ENCODE measurements at places on chromosomes 11 and 22. TPM values are rescaled to one million over a fixed set of nuclear protein-coding genes. Genes with fewer than 3 reads are reported as not detected.

DNA sequence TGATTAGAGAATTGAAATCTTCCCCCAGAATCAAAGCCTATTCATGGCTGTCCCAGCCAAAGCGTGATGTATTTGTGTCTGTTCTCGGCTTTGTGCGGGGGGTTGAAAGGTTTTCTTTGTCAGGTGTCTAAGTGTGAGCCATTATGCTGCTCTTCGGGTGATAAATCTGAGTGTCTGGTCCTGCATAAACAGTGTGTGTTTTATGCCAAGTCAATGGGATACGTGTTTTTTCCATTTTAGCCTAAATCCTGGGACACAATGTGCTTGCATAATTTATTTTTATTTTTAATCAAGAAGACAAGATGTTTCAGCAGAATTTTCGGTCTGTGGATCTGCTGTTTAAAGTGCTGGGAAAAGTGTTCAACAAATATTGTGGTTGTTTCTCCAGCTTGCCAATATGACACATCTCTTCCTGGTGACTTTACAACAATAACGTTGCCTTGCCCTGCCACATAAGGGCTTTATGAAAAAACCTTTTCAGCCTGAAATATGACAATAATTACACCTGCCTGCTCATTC is 267.8 kb downstream of the TBC1D22A start:
- H3K36me3 ChIP-seq: no peaks in the 10 kb centered on the region
- no peak overlapping the region for H3K4me3 ChIP-seq
- DNase-seq: no peak
- no peaks in the 10 kb centered on the region for H3K27me3 ChIP-seq
- no peaks in the 10 kb centered on the region for H3K4me1 ChIP-seq

Gene PGA5
- total RNA-seq: 1.2 TPM

DNA sequence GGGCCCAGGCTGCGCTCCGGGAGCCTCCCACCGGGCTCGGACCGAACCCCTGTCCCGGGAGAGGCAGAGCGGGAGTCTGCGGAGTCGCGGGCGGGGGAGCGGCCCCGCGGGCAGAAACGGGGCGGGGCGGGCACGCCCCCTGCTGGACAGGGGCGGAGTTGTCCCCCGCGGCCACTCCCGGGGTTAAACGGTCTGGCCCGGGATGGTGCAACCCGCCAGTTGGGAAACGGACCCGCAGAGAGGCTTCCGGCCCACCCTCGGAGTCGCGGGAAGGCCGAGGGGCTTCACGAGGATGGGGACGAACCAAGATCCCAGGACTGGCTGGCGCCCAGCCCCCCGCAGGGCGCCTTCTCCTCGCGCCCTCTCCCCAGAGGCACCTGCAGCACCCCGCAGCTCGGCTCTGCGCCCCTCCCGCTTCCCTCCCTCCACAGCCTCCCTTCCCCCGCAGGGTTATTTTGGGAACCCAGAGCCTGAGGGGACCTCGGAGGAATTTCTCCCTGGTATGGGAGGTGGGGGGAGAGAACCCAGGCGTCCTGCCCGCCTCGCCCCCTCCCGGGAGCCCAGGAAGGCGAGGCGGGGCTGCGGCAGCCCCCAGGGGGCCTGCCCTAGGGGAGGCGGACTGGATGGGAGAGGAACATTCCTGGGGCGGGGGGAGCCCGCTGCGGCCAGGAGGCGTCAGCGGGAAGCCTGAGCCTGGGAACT is 902 bp downstream of the RASGRP2 start:
- peak; percentile 87 for DNase-seq
- H3K27ac ChIP-seq: peak overlapping the region; percentile 83
- H3K36me3 ChIP-seq: peaks cover 9% of the 10 kb centered on the region

GRCh38 chr11:76955459-76956114 is 78.6 kb upstream of the B3GNT6 start:
- no peak overlapping the region for H3K4me3 ChIP-seq
- H3K27ac ChIP-seq: no peak overlapping the region
- H3K27me3 ChIP-seq: no peaks in the 10 kb centered on the region

DNA sequence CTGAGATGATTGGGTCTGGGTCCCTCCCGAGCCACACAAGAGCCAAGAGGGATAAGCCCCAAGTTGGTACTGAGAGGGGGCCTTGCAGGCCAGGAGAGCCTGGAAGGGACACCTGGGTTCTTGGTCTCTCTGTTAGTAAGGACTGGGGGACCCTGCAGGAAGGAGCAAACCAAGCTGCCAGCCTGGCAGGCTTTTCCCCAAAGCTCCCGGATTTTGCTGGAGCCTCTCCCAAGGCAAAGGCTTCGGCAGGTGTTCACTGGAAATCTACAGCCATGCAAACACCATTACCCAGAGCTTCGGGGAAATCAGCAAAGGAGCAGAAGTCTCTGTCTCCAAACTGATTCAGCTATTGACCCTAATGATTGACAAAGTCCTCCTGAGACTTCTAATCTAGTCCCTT is 527.9 kb downstream of the BUD13 start:
- DNase-seq: no peak
- H3K27ac ChIP-seq: no peak overlapping the region
- no peaks in the 10 kb centered on the region for H3K4me1 ChIP-seq
- no peak overlapping the region for H3K4me3 ChIP-seq
- H3K27me3 ChIP-seq: no peaks in the 10 kb centered on the region

Gene ACRV1
- total RNA-seq: not detected

- H3K4me1 ChIP-seq: no peaks in the 10 kb centered on the region
- H3K27me3 ChIP-seq: no peaks in the 10 kb centered on the region
- DNase-seq: no peak
- no peak overlapping the region for H3K4me3 ChIP-seq
- H3K36me3 ChIP-seq: no peaks in the 10 kb centered on the region
- no peak overlapping the region for H3K27ac ChIP-seq
These were observed 98.3 kb downstream of the ARHGAP42 start for GRCh38 chr11:100785148-100785983.

Gene EIF3F
- 244 TPM for total RNA-seq

DNA sequence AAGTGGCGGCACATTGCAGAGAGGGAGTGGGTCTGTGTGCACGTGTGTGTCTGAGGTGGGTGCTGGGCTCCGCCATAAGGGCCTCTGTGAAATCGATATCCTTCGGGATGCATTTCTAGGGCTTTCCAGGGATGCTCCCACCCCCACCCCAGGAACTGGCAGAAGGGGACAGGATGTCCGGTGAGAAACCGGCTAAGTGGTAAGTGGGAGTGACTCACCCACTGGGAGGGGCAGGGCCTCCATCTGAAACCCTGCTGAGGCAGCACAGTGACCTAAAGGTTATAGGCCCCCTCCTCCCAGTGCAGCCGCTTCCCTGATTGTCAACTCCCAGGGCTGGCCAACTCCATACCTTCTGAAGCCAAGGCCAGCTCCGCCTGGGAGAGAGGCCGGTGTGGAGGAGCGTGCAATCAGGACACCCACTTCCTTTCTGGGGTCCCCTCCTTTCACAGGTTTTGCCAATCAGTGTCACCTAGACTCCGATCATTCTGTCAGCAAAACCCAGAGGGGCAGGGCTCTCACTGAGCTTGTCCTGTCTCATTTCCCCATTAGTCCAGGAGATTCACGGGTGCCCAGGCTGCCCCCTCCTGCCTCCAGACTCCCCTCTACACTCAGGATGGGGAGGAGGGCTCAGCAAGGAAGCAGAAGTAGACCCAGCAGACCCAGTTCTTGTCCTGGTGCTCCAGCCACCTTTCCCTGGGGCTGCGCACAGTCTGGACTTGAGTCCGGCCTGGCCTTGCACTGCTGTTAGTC is 44.5 kb downstream of the NECTIN1 start:
- no peak overlapping the region for H3K4me3 ChIP-seq
- no peak overlapping the region for H3K27ac ChIP-seq
- no peak for DNase-seq
- no peaks in the 10 kb centered on the region for H3K36me3 ChIP-seq
- no peaks in the 10 kb centered on the region for H3K27me3 ChIP-seq
- peaks cover 38% of the 10 kb centered on the region for H3K4me1 ChIP-seq

- H3K36me3 ChIP-seq: no peaks in the 10 kb centered on the region
- H3K4me1 ChIP-seq: no peaks in the 10 kb centered on the region
- no peak overlapping the region for H3K4me3 ChIP-seq
- DNase-seq: no peak
- no peak overlapping the region for H3K27ac ChIP-seq
These were observed 330.9 kb downstream of the CNTN5 start for GRCh38 chr11:99351624-99352023.

- H3K27ac ChIP-seq: no peak overlapping the region
- no peaks in the 10 kb centered on the region for H3K36me3 ChIP-seq
- no peak for DNase-seq
- no peaks in the 10 kb centered on the region for H3K4me1 ChIP-seq
- no peak overlapping the region for H3K4me3 ChIP-seq
- no peaks in the 10 kb centered on the region for H3K27me3 ChIP-seq
These were observed 1213.3 kb upstream of the RAG2 start for GRCh38 chr11:37811349-37811748.

Gene DDI1
- total RNA-seq: not detected

DNA sequence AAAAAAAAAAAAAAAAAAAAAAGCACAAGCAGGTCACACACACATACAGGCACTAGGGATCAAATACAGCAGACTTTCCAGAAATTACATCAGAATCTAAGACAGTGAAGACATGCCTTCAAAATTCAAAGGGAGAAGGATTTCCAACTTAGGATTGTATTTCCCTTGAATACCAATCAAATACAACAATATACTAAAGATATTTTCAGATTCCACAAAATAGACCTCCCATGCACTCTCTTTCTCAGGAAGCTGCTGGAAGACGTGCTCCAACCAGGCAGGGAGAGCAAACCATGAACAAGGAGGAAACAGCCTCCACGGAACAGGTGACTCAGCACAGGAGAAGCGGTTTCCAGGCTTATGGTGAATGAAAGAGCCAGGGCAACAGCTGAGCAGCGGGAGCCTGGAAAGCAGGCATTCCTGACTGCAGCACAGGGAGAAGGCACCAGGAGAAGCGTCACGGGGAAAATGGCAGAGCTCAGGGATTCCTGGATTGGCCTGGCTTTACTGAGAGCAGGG is 32.0 kb downstream of the TMEM184B start:
- DNase-seq: no peak
- peaks cover 52% of the 10 kb centered on the region for H3K4me1 ChIP-seq
- no peak overlapping the region for H3K4me3 ChIP-seq
- H3K36me3 ChIP-seq: peaks cover 4% of the 10 kb centered on the region

GRCh38 chr11:120091121-120091520 is 46.8 kb downstream of the TRIM29 start:
- H3K27ac ChIP-seq: no peak overlapping the region
- DNase-seq: no peak
- no peaks in the 10 kb centered on the region for H3K4me1 ChIP-seq
- no peaks in the 10 kb centered on the region for H3K36me3 ChIP-seq
- H3K27me3 ChIP-seq: no peaks in the 10 kb centered on the region

GRCh38 chr11:125451400-125452124 is 44.5 kb downstream of the FEZ1 start:
- H3K4me1 ChIP-seq: peaks cover 18% of the 10 kb centered on the region
- H3K36me3 ChIP-seq: peaks cover 4% of the 10 kb centered on the region
- H3K4me3 ChIP-seq: no peak overlapping the region
- H3K27me3 ChIP-seq: no peaks in the 10 kb centered on the region
- H3K27ac ChIP-seq: peak overlapping the region; percentile 53
- no peak for DNase-seq

- no peak for DNase-seq
- no peaks in the 10 kb centered on the region for H3K27me3 ChIP-seq
- H3K4me3 ChIP-seq: peak overlapping the region; percentile 80
- peaks cover 18% of the 10 kb centered on the region for H3K4me1 ChIP-seq
- H3K27ac ChIP-seq: no peak overlapping the region
These were observed 1.4 kb downstream of the PRR5 start for GRCh38 chr22:44703255-44703870.

- H3K27ac ChIP-seq: peak overlapping the region; percentile 91
- peaks cover 23% of the 10 kb centered on the region for H3K4me1 ChIP-seq
- no peak overlapping the region for H3K4me3 ChIP-seq
- peak; percentile 43 for DNase-seq
- no peaks in the 10 kb centered on the region for H3K27me3 ChIP-seq
These were observed 12.1 kb downstream of the GNB1L start for GRCh38 chr22:19842393-19843106.

Gene LARGE2
- total RNA-seq: 4.9 TPM

GRCh38 chr11:117931971-117932370 is 2.8 kb upstream of the TMPRSS13 start:
- peaks cover 19% of the 10 kb centered on the region for H3K4me1 ChIP-seq
- no peak for DNase-seq
- H3K36me3 ChIP-seq: no peaks in the 10 kb centered on the region
- H3K27ac ChIP-seq: no peak overlapping the region
- H3K4me3 ChIP-seq: no peak overlapping the region
- no peaks in the 10 kb centered on the region for H3K27me3 ChIP-seq

GRCh38 chr11:32817181-32817851 is 12.4 kb upstream of the PRRG4 start:
- no peaks in the 10 kb centered on the region for H3K36me3 ChIP-seq
- no peak for DNase-seq
- no peak overlapping the region for H3K4me3 ChIP-seq
- H3K27ac ChIP-seq: no peak overlapping the region
- no peaks in the 10 kb centered on the region for H3K27me3 ChIP-seq

GRCh38 chr11:64794526-64794925 is 8.5 kb downstream of the MAP4K2 start:
- H3K4me1 ChIP-seq: no peaks in the 10 kb centered on the region
- no peak overlapping the region for H3K4me3 ChIP-seq
- H3K27ac ChIP-seq: peak overlapping the region; percentile 65
- no peak for DNase-seq
- H3K27me3 ChIP-seq: no peaks in the 10 kb centered on the region
- peaks cover 67% of the 10 kb centered on the region for H3K36me3 ChIP-seq

- H3K27ac ChIP-seq: no peak overlapping the region
- peak; percentile 79 for DNase-seq
- H3K4me1 ChIP-seq: peaks cover 3% of the 10 kb centered on the region
- peaks cover 36% of the 10 kb centered on the region for H3K36me3 ChIP-seq
These were observed 14.3 kb downstream of the DHCR7 start for GRCh38 chr11:71433648-71434450.

GRCh38 chr11:71430166-71430565 is 18.0 kb downstream of the DHCR7 start:
- DNase-seq: no peak
- H3K27me3 ChIP-seq: no peaks in the 10 kb centered on the region
- H3K4me3 ChIP-seq: no peak overlapping the region
- peaks cover 2% of the 10 kb centered on the region for H3K36me3 ChIP-seq
- H3K4me1 ChIP-seq: peaks cover 6% of the 10 kb centered on the region
- H3K27ac ChIP-seq: no peak overlapping the region

- H3K4me1 ChIP-seq: no peaks in the 10 kb centered on the region
- no peak overlapping the region for H3K4me3 ChIP-seq
- H3K36me3 ChIP-seq: no peaks in the 10 kb centered on the region
These were observed 217.1 kb upstream of the PLET1 start for GRCh38 chr11:112477581-112478317.

Gene KCNJ1
- total RNA-seq: not detected

DNA sequence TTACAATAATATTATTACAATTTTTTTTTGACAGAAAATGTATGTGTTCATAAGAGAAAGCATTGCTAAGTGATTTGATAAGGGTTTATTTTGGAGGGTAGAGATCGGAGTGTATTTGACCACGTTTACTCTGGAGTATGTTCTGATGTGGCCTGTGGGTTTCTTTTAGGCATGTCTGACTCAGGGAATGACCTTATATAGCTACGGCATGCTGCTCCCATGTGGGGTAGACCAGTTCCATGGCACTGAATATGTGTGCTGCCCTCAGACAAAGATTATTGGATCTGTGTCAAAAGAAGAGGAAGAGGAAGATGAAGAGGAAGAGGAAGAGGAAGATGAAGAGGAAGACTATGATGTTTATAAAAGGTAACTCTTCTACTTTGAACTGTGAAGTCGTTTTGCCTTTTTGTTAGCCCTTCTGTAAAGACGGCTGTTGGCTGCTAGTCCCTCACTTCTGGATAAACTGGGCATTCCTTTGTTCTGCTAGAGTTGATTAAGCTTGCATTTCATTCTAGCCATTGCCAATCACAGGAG is 38.1 kb upstream of the ST14 start:
- no peak for DNase-seq
- H3K36me3 ChIP-seq: no peaks in the 10 kb centered on the region
- H3K4me3 ChIP-seq: no peak overlapping the region
- H3K27me3 ChIP-seq: no peaks in the 10 kb centered on the region
- H3K4me1 ChIP-seq: peaks cover 54% of the 10 kb centered on the region
- H3K27ac ChIP-seq: peak overlapping the region; percentile 80

Gene GRAP2
- total RNA-seq: 9.5 TPM

Gene SLC22A8
- not detected for total RNA-seq

Gene MMP10
- total RNA-seq: not detected

All from upper lobe of left lung (tissue), 6 donors.